ENCODE measurements at places on chromosomes 2 and 18.
A peak's percentile ranks its signal among the peaks of the same experiment; 100 is the strongest.

DNA sequence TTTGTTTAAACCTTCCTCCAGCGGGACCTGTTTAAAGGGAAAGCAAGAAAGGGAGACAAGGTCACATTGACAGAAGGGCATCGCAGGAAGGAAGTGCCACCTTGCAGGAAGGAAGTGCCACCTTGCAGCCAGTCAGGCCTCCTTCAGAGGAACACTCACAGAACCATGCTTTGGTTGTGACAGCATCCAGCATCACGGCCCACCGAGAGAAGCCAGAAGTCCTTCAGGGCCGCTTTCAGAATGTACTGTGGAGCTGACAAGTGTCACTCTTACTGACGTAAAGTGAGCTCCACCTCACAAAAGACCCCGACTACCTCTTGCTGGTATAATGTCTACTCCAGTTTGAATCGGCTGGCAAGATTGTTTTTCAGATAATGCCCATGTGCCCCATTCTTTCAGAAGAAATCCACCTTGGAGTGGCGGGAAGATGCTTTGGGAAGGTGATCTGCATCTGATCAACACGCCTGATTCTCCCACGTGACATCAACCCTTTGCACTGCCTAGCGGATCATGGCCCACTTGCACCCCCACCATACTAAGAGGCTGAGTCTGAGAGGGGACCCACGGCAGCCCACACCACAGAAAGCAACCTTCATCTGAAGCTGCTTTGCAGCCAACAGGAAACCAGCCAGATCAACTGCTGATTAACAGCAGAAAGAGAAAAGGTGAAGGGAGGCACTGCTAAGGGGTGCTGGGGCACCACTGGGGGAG lies 99.8 kb downstream of the UXS1 start:
- DNase-seq: peak; percentile 61

GRCh38 chr2:43100883-43101662 lies 125.3 kb downstream of the ZFP36L2 start:
- DNase-seq: no peak

DNA sequence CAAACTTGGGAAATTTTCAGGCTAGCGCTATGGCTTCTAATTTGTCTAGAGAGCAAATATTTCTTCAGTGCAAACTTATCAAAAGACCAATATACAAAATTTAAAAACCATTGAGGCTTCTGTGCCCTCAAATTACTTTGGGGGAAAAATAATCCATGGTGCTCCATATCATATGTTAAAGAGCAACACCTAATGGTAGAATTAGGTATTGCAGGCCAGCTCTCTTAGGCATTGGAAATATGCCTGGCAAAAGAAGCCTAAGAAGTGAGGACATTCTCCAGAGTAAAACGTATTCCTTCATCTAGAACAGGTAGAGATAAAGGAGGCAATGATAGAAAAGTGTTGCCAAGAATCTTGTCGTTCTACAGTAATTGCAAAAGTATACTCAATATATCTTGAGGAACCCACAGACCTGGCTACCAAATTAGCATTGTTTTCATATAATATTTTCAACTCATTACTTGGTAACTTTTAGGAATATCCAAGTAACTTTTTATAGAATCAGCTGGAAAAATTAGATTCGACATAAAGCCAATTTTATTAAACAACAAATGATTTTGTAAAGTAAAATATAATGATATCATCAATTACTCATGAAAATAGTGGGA lies 401.1 kb downstream of the BCL11A start:
- no peak for DNase-seq

DNA sequence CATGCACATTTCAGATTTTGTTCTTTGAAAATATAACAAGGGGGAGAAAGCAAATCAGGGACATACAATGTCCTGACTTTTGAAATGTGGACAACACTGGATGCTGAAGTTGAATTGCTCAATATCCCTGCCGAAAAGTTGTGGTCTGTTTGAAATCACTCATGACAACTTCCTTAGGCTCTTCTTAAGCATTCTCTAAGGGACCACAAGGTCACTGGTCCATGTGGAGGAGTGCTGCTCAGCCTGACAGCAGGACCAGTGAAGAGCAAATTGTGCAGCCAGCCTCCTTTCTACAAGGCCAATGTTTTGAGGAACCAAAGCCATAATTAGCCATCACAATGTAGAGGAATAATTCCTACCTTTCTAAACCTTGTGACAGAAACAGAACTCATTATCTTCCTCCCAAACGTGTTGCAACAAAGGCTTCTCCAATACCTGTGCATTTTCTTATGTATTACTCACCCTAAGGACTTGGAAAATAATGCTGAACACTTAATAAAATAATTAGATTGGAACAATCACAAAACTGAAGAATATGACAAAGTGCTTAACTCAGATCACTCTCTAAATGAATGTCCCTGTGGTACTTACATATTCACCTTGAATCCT lies 1477.6 kb upstream of the NXPH2 start:
- DNase-seq: no peak

DNA sequence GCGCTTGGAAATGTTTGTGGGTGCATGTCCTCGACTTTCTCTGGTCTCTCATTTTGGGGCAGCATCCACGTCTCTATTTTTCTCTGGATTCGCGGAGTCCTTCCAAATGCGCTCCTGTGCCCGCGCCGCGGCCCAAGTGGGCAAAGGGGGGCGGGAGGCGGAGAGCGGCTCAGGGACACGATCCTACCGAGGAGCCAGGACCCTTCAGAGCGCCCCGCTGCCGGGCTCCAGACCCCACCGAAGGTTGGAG lies 990 bp downstream of the EPAS1 start:
- peak; percentile 46 for DNase-seq

DNA sequence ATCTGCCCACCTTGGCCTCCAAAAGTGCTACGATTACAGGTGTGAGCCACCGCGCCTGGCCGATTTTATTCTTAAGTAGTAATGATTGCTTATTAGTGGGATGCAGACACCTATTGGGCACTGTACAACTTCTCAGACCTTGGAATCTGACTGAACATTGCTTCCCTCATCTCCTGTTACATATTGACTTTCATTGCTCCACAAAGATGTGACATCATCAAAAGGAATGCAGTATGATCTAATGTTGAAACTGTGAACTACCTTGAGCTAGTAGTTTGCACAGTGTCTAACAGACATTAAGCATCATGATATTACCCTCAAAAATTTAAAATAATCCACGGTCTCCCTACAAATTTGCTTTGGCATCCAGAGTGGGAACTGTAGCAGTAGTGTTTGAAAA lies 109.8 kb upstream of the SIX2 start:
- no peak for DNase-seq

DNA sequence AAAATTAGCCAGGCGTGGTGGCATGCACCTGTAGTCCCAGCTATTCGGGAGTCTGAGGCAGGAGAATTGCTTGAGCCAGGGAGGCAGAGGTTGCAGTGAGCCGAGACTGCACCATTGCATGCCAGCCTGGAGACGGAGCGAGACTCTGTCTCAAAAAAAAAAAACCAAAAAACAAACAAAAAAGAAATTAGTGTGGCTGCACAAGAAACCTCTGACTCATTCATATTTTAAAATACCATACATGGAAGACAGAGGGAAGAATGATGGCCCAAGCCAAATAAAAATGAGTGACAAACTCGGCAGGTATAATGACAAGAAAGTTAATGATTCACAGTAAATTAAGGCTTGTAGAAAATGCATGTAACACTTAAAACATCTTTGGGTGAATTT lies 875.8 kb downstream of the EPHA4 start:
- DNase-seq: no peak

DNA sequence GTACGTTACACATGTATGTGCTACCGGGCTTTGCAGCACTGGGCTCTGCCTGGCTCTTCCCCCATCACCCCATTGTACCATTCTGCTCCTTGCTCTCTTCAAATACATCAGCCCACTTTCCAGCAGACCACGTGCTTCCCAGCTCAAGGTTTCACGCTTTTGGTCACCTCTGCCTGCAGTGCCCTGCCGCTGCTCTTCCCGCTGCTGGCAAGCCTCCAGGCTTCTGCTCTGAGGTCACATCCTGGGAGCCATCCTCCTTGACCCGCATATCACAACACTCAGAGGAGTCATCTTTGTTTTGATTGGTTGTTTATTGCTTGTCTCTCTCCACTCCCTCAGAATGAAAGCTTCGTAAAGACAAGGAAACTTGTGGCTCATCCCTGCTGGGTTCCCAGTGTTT lies 34.1 kb downstream of the KIF5C start:
- no peak for DNase-seq

- no peak for DNase-seq
These were observed 102.9 kb downstream of the ALPK2 start for GRCh38 chr18:58525928-58526424.

GRCh38 chr2:74233648-74234047 lies 35.2 kb downstream of the MTHFD2 start:
- DNase-seq: no peak

GRCh38 chr2:173199294-173199693 lies 123.6 kb downstream of the MAP3K20 start:
- no peak for DNase-seq

DNA sequence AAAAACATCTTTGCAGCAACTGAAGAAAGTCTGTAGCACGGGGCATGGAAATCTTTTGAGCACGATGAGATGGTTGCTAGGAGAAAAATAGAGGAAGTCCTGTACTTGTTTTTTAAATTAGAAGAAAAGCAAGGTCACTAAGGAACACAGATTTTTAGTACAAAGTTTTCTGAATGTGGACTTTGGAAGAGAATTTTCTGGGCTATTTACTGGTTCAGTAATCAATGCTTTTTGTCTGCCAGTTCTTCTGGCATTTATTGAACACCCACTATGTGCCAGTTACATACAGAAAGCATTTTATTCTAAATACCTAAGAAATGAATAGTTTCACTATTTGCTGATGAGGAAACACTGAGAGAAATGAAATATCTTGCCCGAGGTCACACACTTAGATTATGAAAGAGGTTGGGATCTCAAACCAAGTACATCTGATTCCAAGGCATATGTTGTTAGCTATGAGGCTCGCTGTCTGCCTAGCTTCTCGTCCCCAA lies 15.6 kb upstream of the MAP3K20 start:
- no peak for DNase-seq

- DNase-seq: no peak
These were observed 25.8 kb upstream of the MAP3K20 start for GRCh38 chr2:173049831-173050230.

GRCh38 chr18:7512348-7512747 lies 54.8 kb upstream of the PTPRM start:
- DNase-seq: no peak

GRCh38 chr2:28683100-28683706 lies 68.4 kb upstream of the PPP1CB start:
- DNase-seq: no peak

DNA sequence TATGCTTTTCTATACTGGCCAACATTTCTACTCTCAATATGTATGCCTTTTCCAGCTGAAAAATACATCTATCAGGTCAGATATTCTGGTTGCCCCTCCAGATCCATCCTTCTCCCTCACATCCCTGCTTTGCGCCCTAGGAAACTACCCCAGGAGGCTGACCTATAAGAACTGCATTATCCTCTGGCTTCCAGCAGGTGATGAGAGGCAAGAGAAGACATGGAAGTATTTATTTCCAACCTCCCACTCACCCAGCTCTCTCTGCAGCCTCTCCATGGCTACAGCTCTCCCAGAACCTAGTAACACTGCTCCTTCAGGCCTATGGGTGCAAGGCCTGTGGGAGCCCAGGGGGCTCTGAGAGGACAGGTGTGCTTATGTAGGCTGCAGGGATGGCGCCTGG lies 42.9 kb downstream of the ARID5A start:
- no peak for DNase-seq

GRCh38 chr18:74422541-74422940 lies 34.6 kb downstream of the DIPK1C start:
- no peak for DNase-seq

DNA sequence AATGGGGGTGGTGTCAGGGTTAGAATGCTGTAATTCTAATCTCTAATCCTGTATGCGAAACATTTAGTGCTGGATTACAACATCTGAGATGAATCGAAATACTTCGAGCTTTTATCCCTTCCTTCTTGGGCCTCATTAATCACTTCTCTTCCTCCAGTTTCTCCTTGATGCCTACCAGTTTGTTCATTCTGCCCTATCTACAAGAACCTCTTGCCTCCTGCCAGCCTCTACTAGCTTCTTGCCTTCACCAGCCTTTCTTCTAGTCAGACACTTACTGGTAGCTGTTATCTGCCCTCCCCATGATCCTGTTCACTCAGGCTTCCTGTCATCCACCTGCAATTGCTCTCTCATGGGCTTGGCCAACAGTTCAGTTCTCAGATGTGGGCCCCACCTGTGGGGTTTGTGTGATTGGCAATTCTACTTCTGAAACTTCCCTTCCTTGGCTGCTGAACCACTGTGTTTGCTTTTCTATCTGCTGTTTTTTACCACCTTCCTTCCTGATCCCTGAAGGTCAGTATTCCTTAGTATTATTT lies 15.4 kb upstream of the FARP2 start:
- DNase-seq: no peak

GRCh38 chr2:33289961-33290360 lies 186.5 kb upstream of the RASGRP3 start:
- DNase-seq: no peak

DNA sequence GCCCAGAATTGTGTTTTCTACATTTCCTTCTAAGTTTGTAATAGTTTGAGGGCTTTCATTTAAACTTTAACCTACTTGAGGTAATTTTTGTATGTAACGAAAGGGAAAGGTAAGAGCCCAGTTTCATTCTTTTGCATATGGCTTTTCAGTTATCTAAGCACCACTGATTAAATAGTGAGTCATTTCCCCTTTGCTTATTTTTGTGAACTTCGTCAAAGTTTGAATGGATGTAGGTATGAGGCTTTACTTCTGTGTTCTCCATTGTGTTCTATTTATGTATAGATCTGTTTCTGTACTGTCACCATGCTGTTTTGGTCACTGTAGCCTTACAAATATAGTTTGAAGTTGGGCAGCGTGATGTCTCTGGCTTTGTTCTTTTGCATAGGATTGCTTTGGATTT lies 944.8 kb upstream of the CNTNAP5 start:
- no peak for DNase-seq

GRCh38 chr2:40321016-40321623 lies 130.8 kb downstream of the SLC8A1 start:
- DNase-seq: no peak

- DNase-seq: no peak
These were observed 6.0 kb upstream of the IL1A start for GRCh38 chr2:112790305-112790704.

GRCh38 chr2:168345601-168346000 lies 98.2 kb upstream of the STK39 start:
- no peak for DNase-seq

- no peak for DNase-seq
These were observed 731 bp downstream of the NRXN1 start for GRCh38 chr2:51031021-51031780.

DNA sequence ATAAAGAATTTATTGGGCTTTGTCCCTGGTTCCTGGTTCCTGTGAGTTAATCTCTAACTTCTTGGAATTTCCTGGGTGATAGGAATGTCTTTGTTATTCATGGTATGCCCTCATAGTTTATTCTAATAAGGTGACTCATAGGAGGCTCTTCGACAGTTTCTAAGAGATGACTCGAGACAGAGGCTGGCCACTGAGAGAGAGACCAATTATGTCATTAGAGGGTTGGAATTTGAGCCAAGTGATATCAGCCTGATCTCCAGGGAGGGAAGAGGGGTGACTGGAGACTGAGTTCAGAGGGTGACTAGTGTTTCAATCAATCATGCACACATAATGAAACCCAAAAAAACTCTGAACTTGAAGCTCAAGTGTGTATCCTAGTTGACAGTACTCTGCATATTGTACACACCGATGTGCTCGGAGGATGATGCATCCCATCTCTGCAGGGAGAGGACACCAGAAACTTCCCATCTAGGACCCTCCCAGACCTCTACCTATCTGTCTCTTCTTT lies 185.7 kb downstream of the MTCL1 start:
- no peak for DNase-seq
